NCI-H526 treated with DMSO at 0.1 percent for 48 hours (cell line): ENCODE measurements at places on chromosomes 1 and 21.
A peak's percentile ranks its signal among the peaks of the same experiment; 100 is the strongest.

DNA sequence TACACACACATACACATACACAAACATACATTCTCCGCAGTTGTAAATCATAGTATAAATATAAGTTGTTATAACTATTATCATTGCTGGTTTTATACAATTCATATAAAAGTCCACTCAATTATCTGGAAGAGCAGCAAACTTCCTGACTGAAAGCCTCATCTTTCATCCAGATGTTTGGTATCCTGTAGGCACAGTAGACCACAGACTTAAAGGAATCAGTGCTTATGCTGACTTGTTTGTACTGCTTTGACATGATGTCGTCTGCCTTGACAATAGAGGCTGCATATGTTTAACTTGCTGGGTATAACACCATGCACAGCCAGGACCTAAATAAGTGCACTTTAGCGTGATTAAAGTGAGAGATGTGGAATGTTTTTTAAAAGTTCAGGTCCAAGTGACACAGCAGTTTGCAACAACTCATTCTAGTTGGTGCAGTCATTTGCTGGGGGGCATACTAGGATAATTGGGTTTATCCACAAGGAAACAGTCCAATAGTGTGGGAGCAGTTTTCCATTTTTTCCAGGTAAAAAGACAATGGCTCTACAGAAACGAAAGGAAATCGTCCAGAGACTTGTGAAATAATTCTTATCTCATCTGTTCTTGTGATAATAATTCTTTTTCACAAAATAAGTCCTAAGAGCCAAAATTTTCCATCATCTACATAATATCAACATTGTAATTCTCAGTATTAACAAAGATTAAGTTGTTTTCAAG, 110.3 kb upstream of the TSPAN2 start:
- no peak for DNase-seq

- DNase-seq: peak; percentile 21
Measured at GRCh38 chr1:235093013-235093695, 35.5 kb downstream of the TOMM20 start.

DNA sequence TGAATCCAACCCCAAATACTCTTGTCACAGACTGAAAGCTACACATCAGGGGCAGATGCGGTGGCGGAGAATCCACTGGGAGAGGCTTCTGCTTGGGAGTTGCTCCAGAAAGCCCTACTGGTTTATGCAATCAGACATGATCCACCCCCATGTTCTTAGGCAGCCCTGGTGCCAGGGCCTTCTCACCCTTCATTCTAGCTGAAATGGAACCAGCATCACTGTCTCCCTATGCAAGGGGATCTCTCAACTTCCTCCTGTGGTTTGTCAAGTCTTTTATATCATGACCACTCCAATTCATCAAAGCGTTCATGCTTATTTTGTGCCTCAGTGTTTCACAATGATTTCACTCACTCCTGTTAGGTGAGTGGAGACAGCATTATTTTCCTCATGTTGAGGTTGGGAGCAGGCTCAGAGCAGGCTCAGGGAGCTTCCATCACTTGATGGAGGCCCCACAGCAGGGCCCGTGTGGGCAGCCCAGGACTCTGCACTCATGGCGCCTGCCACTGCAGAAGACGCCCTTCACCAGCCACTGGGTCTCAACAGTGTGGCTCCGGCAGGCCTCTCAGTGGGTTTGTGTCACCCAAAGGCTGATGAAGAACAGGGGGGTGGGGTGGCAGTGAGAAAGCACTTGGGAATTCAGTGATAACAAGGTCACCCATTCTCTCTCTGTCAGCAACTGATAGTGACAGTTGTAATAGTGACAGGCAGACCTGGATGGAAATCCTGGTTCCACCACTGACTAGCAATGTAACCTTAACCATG, 67.1 kb downstream of the CD58 start:
- DNase-seq: no peak

- no peak for DNase-seq
Measured at GRCh38 chr21:27622631-27623030, 655.7 kb upstream of the ADAMTS5 start.

DNA sequence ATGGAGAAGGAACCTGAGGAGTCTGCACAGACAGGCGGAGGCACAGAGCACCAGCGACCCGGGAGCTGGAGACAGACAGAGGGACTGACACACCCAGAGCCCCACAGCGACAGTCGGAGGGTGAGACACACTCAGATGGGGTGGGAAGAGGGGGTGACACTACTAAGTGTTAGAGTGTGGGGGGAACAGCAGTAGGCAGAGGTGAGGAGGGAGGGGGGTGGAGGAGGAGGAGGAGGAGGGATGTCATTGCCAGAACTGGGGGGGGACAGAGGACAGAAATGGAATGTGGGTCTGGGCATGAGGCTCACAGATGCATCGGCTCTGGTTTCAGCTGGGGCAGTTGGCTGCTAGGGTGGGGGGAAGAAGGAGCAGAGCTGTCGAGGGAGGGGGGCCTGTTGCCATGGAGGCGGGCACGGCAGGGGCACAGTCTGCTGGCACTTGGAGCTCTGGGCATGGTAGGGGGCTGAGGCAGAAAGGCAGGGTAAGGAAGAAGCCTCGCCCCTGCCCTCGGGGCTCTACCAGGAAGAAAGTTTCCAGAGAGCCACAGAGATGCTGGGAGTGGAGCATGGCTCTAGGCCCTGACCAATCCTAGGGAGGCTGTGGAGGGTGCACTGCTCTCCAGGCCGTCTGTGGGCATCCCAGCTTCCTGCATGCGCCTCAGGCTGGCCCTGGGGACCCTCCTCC, 37.3 kb downstream of the AHDC1 start:
- no peak for DNase-seq

DNA sequence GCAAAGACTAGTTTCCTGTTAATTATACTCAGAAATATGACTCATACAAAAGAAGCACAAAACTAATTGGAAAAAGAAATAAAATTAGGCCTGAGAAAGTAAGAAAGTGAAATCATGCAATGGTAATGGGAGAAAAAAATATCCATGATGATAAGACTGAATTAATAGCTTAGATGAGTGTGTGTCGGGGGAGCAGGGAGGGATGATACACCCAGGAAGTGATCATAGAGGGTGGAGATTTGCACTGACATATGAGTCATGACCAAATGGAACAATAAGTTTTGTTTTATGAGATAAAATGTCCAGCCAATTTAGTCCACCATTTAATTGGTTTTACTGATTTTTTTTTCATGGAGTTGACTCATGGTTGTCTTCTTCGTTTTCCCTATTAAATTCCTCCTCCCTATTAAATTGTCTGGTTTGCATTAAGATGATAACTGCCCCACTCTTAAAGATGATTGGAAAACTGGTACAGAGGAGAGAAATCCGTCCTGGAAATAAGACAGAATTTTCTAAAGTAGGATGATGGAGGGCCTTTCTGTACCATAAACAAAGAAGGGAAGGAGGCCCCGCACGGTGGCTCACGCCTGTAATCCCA, 111.7 kb upstream of the KCNJ6 start:
- no peak for DNase-seq

DNA sequence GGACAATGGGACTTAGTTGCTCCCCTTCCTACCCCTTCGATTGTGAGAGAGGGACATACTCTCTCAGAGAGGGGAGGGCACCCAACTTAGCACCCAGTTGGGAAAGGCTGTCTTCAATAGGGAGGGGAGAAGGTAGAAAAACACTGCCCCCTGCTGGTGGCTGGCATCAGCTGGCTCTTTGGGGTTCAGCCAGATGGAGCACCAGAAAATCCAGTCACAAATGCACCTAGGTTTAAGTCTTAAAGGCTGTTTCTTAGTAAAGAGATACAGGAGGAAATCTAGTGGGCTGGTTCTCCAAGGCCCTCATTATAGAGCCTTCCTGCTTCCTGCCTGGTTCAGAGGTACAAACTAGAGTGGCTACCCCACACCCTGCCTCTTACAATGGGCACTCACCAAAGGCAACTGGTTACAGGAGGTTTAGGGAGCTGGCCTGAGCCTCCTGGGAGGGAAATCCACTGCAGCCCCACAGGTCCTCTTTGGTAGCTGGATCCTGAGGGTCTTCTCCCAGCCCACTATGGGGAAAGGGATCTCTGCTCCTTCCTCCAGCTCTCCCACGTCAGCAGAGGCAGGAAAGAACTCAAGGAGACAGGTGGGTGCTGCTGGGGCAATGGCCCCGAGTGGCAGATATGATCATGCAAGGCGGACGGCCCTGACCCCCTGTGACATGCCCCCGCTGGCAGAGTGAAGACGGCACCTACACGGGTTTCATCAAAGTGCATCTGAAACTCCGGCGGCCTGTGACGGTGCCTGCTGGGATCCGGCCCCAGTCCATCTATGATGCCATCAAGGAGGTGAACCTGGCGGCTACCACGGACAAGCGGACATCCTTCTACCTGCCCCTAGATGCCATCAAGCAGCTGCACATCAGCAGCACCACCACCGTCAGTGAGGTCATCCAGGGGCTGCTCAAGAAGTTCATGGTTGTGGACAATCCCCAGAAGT, 28.3 kb downstream of the EIF2D start:
- DNase-seq: no peak

DNA sequence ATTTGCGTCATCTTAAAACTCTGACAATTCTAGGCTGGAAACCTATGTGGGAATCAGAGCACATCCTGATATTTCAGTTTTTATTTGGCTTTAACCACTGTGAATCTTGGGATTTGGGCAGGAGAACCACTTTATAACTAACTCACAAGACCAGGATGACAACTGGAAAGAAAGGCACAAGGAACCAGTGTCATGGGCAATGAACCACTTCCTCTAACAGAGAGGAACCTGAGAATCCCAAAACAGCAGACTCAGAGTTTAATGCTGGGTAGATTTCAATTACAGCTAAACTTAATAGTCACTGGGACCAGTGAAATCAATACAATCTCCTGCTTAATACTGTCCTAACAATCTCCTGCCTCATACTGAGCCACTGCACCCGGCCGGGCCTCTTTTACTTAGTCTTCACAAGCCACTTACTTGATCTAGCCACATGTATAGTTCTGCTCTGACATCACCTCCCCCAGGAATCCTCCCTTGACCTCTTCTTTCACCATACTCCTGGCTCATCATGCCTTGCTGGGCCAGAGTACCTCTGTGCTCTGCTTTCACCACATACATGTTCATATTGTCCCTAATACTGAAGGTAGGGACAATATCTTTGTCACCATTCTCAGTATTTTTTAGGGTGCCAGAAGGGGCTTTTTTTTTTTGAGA, 20.2 kb upstream of the SLFNL1 start:
- DNase-seq: no peak

GRCh38 chr1:233668725-233669294, 54.9 kb downstream of the KCNK1 start:
- no peak for DNase-seq

GRCh38 chr21:34907461-34908418, 141.4 kb downstream of the RUNX1 start:
- no peak for DNase-seq

- no peak for DNase-seq
Measured at GRCh38 chr1:246537441-246537840, 28.6 kb downstream of the TFB2M start.

- no peak for DNase-seq
Measured at GRCh38 chr1:68320349-68320748, 88.0 kb upstream of the WLS start.

- peak; percentile 31 for DNase-seq
Measured at GRCh38 chr1:24289937-24290595, 29.1 kb upstream of the GRHL3 start.

- DNase-seq: no peak
Measured at GRCh38 chr1:6989212-6990159, 204.2 kb downstream of the CAMTA1 start.

- DNase-seq: no peak
Measured at GRCh38 chr1:117541585-117541984, 64.3 kb upstream of the TENT5C start.

DNA sequence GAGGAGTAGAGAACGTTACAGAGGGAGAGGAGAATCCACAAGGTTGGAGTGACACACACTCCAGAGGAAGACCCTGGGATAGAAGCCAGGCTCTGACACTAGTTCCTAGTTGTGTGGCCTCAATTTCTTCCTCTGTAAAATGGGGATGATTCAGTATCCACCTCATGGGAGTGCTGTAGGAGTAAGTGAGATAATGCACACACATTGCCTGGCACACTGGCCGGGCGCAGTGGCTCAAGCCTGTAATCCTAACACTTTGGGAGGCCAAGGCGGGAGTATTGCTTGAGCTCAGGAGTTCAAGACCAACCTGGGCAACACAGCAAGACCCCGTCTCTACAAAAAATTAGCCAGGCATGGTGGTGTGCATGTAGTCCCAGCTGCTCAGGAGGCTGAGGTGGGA, 8.9 kb downstream of the KIF17 start:
- DNase-seq: no peak

DNA sequence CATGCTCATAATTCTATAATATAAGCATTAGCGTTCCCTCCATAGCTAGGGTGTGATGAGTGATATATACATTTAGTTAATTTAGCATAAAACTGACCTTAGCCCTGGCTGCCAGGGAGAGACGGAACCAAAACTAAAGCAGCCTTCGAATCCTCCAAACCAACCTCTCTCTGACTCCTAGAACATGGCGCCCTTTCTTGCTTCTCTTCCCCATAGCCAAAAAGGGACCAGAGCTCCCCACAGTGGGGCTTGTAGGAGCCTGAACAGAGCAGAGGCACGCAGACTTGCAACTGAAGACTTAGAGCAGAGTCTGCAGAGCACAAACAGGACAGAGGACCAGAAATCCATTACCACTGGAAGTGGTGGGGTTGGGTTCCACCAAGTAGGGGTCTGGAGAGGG, 17.7 kb downstream of the IRF2BP2 start:
- DNase-seq: no peak

DNA sequence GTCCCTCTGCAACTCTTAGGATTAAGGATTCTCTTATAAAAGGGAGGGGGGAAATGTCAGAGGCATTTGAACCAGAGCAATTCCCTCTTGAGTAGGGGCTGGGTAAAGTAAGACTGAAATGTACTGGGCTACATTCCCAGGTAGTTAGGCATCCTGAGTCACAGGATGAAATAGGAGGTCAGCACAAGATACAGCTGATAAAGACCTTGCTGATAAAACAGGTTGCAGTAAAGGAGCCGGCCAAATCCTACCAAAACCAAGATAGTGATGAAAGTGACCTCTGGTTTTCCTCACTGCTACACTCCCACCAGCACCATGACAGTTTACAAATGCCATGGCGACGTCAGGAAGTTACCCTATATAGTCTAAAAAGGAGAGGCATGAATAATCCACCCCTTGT, 14.3 kb upstream of the COX20 start:
- DNase-seq: no peak

DNA sequence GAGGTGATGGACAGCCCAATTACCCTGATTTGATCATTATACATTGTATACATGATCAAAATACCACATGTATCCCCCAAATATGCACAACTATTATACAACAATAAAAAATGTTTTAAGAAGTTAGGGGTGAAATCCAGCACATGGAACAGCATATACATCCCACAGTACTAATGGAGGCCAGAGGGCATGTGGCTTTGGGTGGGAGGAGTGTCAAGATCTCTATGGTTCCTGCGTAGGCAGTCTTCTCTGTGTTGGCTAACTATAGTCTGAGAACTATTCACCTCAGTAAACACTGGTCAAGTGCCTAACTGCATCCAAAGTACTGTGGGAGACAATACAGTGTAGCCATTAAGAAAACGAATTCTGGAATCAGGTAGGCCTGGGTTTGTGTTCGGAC, 74.1 kb downstream of the GADD45A start:
- DNase-seq: no peak

- no peak for DNase-seq
Measured at GRCh38 chr1:6588893-6589520, 9.2 kb downstream of the ZBTB48 start.

GRCh38 chr1:193185901-193186731, at the start of gene B3GALT2:
TSS of gene B3GALT2 (minus strand) at chr1:193186613. CDS start at chr1:193181562, 5,051 bp downstream.
- DNase-seq: peak; percentile 73

GRCh38 chr1:68745451-68745850, 248.6 kb upstream of the DEPDC1 start:
- DNase-seq: no peak
